NB4 (cell line): ENCODE measurements at places on chromosomes 1 and 21.

- DNase-seq: no peak
Observed at GRCh38 chr1:106846656-106847055, 209.8 kb upstream of the PRMT6 start.

- no peak for DNase-seq
Observed at GRCh38 chr1:21645550-21645949, 23.6 kb downstream of the RAP1GAP start.

- DNase-seq: no peak
Observed at GRCh38 chr1:79920960-79921669, 914.6 kb upstream of the ADGRL4 start.

- no peak for DNase-seq
Observed at GRCh38 chr1:46183926-46184557, 7.8 kb upstream of the P3R3URF start.

GRCh38 chr1:53326598-53327181 is 1.2 kb downstream of the LRP8 start:
- DNase-seq: peak; percentile 87

- no peak for DNase-seq
Observed at GRCh38 chr1:238063454-238063853, 172.7 kb upstream of the ZP4 start.

DNA sequence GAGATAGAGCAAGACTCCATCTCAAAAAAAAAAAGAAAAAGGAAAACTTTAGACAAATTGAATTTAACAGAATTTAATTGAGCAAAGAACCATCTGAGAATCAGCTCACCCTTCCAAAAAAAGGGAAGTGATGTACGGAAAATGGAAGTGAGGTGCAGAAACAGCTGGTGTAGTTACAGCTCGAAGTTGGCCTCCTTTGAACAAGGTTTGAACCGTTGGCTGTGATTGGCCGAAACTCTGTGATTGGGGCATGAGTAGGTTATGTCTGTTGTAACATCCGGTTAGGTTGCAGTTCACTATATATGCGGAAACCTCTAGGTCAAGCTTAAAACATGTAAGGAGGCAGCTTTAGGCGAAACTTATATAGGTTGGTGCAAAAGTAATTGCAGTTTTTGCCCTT is 97.9 kb upstream of the KIF26B start:
- DNase-seq: peak; percentile 96
